RPMI8226 (cell line): ENCODE measurements at places on chromosomes 12 and 14.

DNA sequence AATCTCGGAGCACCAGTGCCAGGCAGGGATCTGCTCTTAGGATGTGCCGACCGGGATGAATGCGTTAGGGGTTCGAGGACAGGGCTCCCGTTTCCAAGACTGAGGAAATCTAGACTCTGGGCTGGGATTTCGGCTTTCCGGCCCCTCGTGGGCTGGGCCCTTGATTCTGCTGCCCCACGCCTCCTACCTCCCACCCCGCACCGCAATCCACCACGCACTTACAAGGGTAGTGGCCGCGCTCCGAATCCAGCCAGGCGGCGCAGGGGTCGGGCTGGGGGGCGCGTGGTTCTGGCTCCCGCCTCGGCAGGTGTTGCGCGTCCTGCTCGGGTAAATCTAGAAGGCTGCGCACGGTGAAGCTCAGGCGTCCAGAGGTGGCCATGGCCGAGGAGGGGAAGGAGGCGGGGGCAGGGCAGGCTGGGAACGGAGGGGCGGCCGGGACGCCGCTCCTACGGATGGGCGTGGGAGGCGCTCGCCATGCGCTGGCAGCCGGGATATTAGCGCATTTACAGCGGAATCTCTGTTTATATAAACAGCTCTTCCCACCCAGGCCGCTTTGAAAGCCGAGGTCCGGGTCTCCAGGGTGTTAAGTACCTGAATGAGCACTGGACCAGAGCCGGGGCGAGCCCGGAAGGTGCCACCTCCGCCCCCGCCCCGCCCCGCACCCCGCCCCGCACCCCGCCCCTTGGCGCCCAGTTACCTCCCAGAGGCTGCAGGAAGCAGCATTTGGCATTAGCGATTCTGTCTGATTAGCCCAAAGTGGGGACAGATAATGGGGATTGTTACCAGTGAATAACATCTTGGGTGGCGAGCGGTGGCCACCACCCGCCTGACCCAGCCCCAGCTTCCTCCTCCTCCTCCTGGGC lies at the start of gene NKX2-8:
Gene NKX2-8 (minus strand): TSS at position 604 of the 863 bp plus-strand sequence. CDS start 225 bp downstream, at position 379.
- no peak for DNase-seq

DNA sequence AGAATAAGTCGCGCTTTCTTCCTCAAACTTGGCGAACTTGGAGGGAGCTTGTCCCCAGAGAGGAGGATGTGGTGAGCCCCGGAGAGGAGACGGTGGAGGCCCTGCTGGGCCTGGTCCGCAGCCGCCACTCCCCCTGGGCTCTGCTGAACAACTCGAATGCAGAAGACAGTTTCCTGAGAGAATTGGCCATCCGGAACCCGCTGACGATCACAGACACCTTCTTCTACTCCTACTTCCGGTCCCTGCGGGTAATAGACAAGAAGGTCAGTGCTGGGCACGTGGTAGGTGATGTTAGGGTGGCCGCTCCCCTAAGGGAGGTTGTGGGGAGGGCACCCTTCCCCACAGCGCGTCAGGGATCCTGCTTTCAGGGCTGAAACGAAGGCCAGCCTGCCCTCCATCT lies 1.6 kb downstream of the LRRC43 start:
- DNase-seq = no peak

DNA sequence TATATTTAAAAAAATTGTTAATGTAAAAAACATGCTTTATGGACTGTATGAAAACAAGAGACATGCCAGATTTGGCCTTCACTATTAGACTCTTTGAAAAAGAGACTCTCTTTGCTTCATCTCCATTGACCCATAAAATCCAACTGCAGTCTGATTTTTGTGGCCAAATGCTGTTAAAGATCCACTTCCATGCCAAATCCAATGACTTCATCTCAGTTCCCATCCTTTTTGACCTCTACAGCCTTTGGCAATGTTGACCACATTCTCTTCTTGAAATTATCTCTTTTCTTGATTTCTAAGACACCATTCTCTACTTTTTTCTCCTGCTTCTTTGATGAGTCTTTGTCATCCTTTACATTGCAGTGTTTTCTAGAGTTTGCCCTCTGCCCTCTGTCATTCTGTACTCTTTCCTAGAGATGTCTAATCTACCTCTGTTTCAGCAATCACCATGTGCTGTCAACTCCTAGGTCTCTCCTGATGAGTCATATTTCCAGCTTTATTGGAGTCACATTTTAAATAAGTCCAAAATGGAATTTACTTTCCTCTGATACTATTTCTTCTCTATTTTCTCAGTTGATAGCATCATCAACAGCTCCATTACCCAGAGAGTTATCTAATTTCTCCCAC lies 2.4 kb downstream of the TMPRSS12 start:
- DNase-seq = no peak

DNA sequence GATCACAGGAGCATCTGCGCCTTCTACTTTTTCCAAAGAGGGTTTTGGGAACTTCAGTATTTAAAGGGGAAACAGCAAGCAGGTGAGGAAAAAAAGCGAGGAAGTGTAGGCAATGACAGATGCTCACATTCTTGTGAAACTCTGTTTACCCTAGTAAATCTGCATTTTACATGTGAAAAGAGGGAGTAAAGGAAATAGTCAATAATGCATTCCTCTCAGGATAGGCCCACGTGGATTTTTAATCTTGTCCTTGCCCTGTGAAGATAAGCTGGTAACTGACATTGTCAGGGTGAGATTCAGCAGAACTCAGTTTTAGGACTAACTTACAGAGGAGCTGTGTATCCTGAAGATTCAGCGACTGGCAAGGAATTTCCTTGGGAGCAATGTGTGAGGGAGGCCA lies 1119.2 kb upstream of the TMEM132C start:
- DNase-seq = no peak

GRCh38 chr12:42960087-42960527 lies 370.6 kb upstream of the PRICKLE1 start:
- no peak for DNase-seq

DNA sequence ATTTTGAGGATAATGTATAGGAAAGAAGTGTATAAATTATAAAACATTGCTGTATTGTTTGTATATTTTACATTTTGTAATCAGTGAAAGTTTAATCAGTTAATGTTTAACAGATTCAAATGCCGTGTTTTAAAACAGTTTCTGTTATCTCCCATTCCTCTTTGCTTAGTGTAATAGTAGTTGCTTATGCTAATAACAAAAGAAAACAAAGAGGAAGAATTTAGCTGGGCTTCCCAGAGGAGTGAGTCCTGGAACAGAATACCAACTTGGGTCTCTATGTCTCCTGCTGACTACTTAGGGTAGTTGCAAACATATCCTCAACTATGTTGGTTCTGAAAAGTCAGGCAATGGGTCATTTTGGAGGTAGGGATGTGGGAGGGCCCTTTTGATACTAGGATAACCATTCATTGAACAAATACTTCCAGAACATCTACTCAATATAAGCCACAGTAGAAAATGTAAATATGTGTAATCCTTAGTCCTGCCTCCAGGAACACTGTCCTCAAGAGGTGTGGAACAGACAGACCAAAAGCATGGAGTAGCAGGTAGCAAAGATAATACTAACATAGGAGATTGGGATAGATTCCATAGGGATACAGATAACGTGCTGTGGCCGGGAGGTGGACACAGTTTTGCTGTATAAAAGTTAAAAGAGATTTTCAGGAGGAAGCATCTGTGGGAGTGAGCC lies 36.1 kb upstream of the EVL start:
- DNase-seq = no peak

- no peak for DNase-seq
Measured at GRCh38 chr14:91419044-91419397, 1.4 kb upstream of the CCDC88C start.

DNA sequence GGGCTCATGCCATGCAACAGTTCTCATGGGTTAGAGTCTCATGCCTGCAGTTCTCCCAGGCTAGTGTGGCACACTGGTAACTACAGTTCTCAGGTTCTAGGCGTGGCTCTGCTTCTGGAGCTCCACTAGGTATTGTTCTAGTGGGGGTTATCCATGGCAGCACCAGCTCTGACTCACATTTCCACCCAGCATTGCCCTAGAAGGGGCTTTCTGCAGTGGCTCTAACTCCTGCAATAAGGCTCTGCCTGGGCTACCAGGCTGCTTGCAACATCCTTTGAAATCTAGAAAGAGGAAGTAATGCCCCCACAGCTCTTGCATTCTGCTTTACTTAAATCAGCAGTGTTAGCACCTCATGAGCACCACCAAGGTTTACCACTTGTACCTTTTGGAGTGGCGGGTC lies 220.3 kb upstream of the ARID2 start:
- DNase-seq = no peak

DNA sequence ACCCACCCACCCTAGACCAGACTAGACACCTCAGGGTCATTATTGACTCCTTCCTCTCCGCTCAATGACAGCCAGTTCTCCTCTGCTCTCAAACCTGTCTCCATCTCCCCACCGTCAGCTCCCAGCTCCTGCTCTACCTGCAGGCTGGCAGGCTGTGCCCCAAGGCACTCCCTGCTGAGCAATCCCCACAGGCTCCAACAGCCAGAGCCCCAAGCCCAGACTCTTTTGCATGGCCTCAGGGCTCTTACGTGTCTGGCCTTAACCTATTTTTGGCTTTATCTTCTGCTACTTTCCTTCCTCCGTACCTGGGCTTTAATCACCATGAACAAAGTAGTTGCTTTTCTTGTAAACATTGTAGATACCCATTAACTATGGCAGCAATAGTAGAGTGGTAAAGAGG lies 162.9 kb upstream of the PRMT8 start:
- no peak for DNase-seq

DNA sequence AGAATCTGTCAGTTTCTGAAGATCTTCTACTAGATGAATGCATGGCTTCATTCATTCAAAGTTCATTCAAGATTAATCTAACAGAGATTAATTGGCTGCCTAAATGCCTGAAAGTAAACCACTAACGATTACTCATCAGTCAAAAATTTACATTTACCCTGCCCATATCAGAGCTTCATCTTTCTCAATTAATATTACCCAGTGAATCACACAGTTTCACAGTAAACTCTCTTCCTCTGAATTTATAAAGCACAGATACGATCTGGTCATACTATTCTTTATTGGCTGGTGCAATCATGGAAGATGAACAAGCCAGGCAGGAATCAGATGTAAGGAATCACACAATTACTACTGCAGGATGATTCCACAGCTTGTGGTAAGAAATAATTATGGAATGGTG lies 377.7 kb downstream of the SLC16A7 start:
- DNase-seq = no peak

DNA sequence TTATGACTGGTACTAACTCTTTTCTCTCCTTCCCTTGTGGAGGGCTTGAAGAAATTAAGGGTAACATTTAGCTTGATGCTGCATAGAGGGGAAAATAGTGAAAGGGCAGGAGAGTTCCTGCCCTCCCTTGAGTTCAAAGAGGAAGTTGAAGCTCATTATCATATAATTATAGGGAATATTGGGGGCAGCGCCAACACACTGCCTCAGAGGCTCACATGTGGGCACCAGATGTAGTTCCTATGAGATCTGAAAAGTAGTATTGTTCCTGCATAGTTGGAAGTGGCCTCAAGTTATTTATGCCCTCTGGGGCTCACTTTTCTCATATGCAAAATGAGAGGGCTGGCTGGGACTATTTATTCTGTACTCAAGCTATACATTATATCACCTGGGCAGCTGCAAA lies 33.0 kb upstream of the FGF23 start:
- no peak for DNase-seq

DNA sequence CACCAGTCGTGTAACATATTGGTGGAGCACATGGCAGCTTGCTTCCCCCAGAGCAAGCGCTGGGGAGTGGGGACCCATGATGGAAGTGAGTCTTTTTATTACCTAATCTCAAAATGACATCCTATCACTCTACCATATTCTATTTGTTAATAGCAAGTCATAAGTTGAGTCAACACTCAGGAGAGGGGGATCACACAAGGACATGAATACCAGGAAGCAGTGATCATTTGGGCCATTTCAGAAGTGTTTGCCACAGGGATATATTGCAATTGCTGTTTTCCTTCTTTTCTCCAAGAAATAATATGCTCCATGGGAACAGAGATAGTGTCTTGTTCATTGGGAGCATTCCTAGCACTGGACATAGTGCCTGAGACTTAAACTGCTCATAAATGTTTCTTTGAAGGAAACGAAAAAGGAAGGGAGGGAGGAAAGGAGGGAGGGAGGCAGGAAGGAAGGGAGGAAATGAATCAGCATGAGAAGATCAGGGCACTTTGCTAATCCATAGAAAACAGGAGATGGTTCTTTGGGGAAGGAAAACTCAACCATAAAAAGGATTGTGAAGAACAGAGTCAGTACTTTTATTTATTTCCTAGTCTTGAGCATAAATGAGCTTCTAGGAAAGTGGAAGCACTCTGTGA lies 39.2 kb upstream of the EEA1 start:
- no peak for DNase-seq
